ENCODE measurements at places on chromosomes 16 and 17.

GRCh38 chr16:72500545-72500944 is 328.6 kb upstream of the PMFBP1 start:
- H3K27ac ChIP-seq, result no peak overlapping the region
- no peak for DNase-seq
- no peaks in the 10 kb centered on the region for H3K36me3 ChIP-seq
- no peaks in the 10 kb centered on the region for H3K4me1 ChIP-seq

DNA sequence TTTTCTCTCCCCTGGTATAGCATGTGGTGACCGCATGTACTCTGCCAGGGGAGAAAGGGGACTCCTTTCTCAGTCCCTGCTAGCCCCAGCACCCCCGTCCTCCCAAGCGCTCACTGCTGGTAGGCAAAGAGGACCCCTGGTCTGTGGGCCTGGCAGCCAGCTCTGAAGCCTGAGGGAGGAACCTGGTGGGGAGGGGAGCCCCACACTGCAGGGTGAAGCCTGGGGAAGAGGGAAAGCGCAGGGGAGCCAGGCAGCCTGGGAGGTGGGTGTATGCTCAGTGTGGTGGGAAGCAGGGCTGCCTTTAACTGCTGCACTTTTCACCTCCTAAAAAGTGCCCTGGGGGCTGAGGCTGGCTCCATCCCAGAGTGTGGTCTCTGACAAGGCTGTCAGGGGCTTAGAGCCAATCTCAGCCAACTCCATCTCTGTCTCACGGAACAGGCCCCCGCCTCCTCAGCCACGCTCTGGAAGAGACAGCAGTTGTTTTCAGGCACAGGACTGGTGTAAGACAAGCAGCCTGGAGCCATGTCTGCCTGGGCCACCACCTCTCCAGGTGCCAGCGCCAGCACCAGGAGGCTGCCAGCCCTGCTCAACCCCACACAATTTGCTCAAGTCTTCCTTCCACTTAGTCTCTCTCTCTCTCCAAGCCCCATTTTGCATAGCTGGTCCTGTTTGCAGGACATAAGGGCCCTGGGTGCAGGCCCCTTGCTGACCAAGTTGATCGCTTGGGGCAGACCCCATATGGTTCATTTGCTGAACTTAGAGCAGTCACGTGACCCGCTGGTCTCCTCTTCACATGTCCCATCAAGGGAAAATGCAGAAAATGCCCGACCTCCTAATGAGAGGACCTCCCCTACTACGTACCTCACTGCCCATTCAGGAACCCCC is 14.7 kb upstream of the TBX2 start:
- no peaks in the 10 kb centered on the region for H3K4me1 ChIP-seq
- DNase-seq, result no peak

DNA sequence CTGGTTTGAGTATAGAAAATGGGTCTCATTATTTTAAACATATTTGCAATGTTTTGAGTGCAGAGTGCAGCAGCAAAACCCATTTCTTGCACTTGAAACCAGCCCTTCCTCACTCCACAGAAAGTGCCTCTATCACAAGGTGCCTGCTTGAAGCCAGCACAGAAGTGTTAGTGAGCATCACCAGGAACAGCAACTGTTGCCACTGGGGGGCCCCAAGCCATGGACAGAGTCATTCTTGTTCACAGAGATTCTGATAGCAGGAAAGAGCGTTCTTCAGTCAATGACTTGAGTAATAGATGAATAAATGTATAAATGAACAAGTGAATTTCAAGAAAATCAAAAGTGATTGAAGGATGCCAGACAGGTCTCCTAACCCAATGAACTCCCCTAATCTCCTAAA is 45.6 kb downstream of the CHD9NB start:
- H3K36me3 ChIP-seq, result no peaks in the 10 kb centered on the region
- no peak overlapping the region for H3K4me3 ChIP-seq
- H3K27me3 ChIP-seq, result peaks cover 21% of the 10 kb centered on the region
- no peak for DNase-seq
- H3K27ac ChIP-seq, result no peak overlapping the region

GRCh38 chr16:66131156-66131807 is 235.2 kb upstream of the CDH5 start:
- no peaks in the 10 kb centered on the region for H3K4me1 ChIP-seq
- no peaks in the 10 kb centered on the region for H3K36me3 ChIP-seq
- H3K27me3 ChIP-seq, result peaks cover 33% of the 10 kb centered on the region
- H3K4me3 ChIP-seq, result no peak overlapping the region

DNA sequence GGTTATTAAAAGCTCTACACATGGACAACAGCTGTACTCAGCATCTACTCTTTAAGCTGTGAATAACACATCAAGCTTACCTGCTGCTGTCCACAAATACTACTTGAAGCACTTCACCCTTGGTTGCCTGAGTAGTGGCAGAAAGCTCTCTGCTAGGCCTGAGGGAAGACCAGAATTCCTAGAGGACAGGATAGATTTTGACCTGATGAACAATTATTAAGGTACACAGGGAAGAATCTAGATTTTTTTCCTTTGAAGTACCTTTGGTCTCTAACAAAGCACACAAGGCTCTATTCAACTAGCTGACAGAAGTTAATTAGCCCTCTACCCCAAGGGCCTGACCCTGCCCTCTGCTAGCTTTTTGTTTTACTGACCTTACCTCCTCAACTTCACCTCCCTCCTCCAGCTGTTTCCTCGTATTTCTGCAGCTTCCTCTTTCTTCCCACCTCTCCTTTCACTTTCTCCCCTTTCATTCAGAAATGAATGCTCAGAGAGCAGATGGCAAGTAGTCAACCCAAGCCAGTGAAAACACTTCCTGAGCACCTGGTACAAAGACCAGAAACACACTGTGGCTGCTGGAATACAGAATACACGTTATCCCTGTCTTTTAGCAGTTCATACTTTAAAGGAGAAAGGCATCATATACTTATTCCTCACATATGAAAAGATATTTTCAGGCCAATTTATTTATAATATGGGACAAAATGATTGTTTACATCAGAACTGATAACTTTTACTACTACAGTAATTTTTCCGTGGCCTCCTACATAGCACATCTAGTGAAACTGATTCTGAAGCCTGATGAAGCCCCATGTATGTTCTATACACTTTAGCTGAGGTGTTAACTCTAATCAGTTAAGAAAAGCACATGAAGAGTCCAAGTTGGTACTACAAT is 5.7 kb upstream of the VEZF1 start:
- peaks cover 19% of the 10 kb centered on the region for H3K36me3 ChIP-seq
- peak overlapping the region; percentile 61 for H3K27ac ChIP-seq
- H3K4me1 ChIP-seq, result peaks cover 64% of the 10 kb centered on the region
- DNase-seq, result no peak
- H3K27me3 ChIP-seq, result no peaks in the 10 kb centered on the region

- H3K27ac ChIP-seq, result no peak overlapping the region
- DNase-seq, result no peak
- H3K27me3 ChIP-seq, result peaks cover 3% of the 10 kb centered on the region
- H3K36me3 ChIP-seq, result no peaks in the 10 kb centered on the region
- no peak overlapping the region for H3K4me3 ChIP-seq
Measured at GRCh38 chr17:59512844-59513385, 52.5 kb upstream of the DHX40 start.

DNA sequence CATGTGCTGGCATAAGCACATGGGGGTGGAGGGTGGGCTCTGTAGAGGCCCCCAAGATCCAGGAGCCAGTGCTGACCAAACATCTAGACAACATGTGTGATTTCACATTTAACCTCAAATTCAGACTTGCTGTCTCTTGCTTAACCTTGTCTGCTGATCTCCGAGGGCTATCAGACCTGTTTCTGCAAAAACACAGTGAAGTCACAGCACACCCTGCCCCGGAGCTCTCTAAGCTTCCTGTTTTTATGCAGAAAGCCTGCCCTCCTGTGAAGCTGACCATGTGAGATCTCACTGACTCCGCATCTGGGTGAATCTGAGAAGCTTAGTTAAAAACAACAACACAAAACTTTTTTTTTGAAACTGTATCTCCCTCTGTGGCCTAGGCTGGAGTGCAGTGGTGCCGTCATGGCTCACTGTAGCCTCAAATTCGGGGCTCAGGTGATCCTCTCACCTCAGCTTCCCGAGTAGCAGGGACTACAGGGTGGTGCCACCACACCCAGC is 6.6 kb upstream of the DPEP2 start:
- H3K27me3 ChIP-seq, result no peaks in the 10 kb centered on the region
- H3K36me3 ChIP-seq, result no peaks in the 10 kb centered on the region
- peaks cover 14% of the 10 kb centered on the region for H3K4me1 ChIP-seq
- H3K4me3 ChIP-seq, result no peak overlapping the region
- H3K27ac ChIP-seq, result peak overlapping the region; percentile 90

DNA sequence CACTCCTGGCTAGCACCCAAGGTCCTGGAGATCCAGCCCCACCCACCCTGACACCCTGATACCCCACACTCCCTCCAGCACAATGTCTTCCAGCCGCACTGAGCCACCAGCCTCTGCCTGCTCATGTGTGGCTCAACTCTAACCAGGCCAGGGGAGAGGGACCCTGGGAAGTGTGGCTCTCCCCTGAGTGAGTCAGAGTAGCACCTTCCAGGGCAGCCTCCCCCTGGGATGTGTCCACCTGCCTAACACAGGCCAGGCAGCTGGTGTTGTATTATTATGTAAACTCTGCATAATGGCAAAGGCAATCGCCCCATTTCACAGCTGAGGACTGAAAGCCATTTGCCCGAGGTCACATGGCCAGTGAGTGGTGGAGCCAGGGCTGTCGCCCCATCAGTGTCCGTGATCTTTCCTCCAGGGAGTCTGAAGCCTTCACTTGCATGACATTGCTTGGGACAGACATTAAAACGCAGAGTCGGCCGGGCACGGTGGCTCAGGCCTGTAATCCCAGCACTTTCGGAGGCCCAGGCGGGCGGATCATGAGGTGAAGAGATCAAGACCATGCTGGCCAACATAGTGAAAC is 84.2 kb upstream of the FOXF1 start:
- H3K4me3 ChIP-seq, result no peak overlapping the region
- H3K36me3 ChIP-seq, result no peaks in the 10 kb centered on the region
- no peak for DNase-seq
- H3K27ac ChIP-seq, result no peak overlapping the region
- no peaks in the 10 kb centered on the region for H3K27me3 ChIP-seq

DNA sequence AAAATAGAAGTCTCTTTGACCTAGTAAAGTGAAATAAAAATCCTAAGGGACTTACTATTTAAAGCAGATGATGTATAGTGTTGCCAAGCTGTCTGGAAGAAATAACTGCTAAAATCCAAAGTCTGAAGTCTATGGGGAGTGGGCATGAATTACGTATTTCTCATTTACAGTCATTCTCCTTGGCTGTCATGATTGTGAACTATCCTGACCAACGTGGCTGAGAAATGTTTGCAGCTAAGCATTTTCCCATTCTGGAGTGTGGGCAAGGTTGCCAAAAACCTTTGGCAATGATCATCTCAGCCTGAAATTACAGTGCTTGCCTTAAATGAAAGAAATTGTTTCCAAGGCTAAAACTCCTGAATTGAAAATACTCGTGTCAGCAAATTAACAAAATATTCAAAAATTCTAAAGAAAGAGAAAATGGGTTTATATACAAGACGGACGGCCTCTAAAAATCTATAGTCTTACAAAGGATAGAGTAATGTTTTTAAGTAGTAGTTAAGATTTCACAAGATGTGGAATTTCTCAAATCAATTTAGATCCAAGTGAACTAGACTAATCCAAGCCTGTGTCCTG is 77.0 kb downstream of the CACNG1 start:
- H3K36me3 ChIP-seq, result peaks cover 56% of the 10 kb centered on the region
- no peak for DNase-seq
- H3K4me1 ChIP-seq, result peaks cover 2% of the 10 kb centered on the region
- no peaks in the 10 kb centered on the region for H3K27me3 ChIP-seq

DNA sequence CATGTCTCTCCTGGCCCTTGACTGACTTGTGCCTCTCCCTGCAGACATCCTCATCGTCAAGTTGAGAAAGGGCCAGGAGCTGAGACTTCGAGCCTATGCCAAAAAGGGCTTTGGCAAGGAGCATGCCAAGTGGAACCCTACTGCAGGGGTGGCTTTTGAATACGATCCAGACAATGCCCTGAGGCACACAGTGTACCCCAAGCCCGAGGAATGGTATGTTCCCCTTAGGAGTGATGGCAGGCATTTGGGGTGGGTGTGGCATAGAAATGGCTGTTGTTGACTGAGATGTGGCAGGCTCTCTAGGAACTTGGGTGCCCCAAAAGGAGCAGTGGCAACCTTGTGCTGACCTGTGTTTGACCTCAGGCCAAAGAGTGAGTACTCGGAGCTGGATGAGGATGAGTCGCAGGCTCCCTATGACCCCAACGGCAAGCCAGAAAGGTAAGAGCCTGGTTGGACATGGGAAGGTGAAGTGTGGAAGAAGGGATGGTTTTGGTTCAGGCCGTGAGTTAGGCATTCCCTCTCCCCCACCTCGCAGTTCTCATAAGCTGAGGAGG is 7.5 kb downstream of the POLR2C start:
- H3K4me1 ChIP-seq, result peaks cover 8% of the 10 kb centered on the region
- DNase-seq, result no peak
- H3K27ac ChIP-seq, result no peak overlapping the region
- H3K4me3 ChIP-seq, result no peak overlapping the region
- H3K27me3 ChIP-seq, result no peaks in the 10 kb centered on the region

- H3K4me3 ChIP-seq, result peak overlapping the region; percentile 73
- peaks cover 10% of the 10 kb centered on the region for H3K36me3 ChIP-seq
- peak; percentile 95 for DNase-seq
- peaks cover 88% of the 10 kb centered on the region for H3K4me1 ChIP-seq
Measured at GRCh38 chr17:40100669-40101366, 429 bp upstream of the NR1D1 start.

- H3K4me1 ChIP-seq, result no peaks in the 10 kb centered on the region
- H3K27me3 ChIP-seq, result peaks cover under 1% of the 10 kb centered on the region
- no peaks in the 10 kb centered on the region for H3K36me3 ChIP-seq
- H3K4me3 ChIP-seq, result no peak overlapping the region
Measured at GRCh38 chr16:83686726-83687125, 121.1 kb upstream of the HSBP1 start.

DNA sequence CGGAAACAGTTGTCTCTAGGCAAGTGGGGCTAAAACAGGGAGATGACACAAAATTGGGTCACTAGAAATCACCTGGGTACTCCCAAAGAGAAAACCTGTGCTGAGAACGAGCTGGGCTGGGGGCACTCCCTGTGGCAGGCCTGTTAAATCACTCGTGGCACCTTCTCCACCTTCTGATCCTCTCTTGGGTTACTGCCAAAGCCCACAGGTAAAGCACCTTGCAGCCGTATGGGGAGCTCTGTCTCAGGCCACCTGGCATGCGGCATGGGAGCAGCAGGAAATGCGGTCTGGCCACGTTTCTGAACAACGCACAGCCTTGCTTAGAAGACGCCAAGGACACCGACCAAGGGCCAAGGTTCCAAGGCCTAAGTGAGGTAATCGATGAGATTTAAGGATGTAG is 21.5 kb upstream of the ICAM2 start:
- no peak overlapping the region for H3K27ac ChIP-seq
- no peaks in the 10 kb centered on the region for H3K27me3 ChIP-seq
- H3K4me1 ChIP-seq, result peaks cover 5% of the 10 kb centered on the region
- H3K4me3 ChIP-seq, result no peak overlapping the region
- H3K36me3 ChIP-seq, result peaks cover 6% of the 10 kb centered on the region
- DNase-seq, result no peak

DNA sequence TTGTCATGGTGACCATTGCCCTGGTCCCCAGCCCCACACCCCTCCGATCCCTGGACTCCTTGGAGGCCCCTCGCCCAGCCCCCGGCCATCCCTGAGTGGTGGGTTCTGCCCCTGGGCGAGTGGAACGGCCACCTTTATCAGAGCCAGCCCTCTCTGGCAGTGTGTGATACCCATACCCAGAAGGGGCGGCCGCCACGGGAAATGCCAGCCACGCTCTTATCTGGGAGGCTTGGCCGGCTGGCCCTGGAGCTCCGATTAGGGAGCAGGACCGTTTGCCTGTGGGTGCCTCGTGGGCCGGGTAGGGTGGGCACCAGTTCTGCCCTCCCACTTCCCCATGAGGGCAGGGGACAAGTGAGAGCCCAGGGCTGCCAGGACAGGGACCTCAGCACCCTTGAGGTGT is 58.3 kb upstream of the ZC3H18 start:
- peaks cover 2% of the 10 kb centered on the region for H3K36me3 ChIP-seq
- H3K4me3 ChIP-seq, result no peak overlapping the region
- no peaks in the 10 kb centered on the region for H3K27me3 ChIP-seq
- H3K27ac ChIP-seq, result no peak overlapping the region
- H3K4me1 ChIP-seq, result no peaks in the 10 kb centered on the region
- no peak for DNase-seq

Measured in activated CD8-positive, alpha-beta memory T cell treated with anti-CD3 and anti-CD28 coated beads, Interleukin-2, amount 10 ng/mL, durations not matched to agents 7 days and 5 days (primary cell).